ENCODE measurements at places on chromosomes 11 and 22.

GRCh38 chr11:12162652-12163051 is 52.3 kb downstream of the MICAL2 start:
- DNase-seq, result no peak

- DNase-seq, result no peak
Observed at GRCh38 chr22:36197065-36197440, 4.6 kb downstream of the APOL4 start.

- DNase-seq, result peak; percentile 12
Observed at GRCh38 chr11:66595245-66595904, 2.4 kb downstream of the CCS start.

GRCh38 chr11:62439785-62440602 is 21.2 kb downstream of the SCGB1A1 start:
- no peak for DNase-seq

DNA sequence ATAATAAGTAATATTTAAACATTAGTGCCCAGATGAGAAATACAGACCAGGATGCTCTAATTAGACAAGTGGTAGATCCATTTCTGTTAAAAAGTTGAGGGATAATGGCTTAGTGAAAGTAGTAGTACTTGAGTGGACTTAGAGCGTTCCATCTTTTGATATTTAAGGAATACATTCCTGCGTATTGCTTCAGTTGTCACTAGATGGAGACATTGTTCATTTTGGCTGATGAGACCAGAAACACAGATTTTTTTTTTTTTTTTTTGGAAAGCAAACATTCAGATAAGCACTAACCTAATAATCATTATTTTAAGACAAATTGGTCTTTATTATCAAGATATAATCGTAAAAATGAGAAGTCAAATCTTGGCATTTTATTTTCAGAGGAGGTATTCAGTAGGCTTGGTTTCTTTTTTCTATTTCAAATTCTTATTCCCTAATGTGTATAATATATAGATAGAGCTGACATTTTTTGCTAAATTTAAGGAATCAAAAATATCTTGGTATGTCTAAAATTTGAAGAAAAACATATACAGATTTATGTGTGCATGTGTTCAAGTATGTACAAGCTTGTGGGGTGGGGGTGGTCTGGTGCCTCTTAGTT is 92.9 kb downstream of the DYNC2H1 start:
- DNase-seq, result no peak

DNA sequence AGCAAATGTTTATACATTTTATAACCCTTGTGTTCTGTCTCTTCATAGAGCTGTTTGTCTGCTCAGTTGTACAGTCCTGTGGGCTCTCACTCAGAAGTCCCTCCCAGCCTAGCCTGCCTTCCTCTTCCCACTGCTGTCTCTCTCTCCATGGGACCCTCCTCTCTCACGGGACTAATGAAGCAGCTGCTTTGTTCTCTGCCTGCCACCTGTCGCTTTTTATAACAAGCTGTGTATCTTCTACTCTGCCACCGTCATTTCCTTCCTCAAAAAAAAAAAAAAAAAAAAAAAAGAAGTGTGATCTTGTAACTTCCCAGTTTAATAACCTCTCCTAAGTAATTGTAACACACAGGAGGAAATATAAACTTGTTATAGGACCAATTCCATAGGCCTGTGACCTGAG is 92.2 kb upstream of the ALKBH3 start:
- DNase-seq, result no peak

- peak; percentile 39 for DNase-seq
Observed at GRCh38 chr11:130601141-130601540, 152.7 kb downstream of the ADAMTS15 start.

- DNase-seq, result no peak
Observed at GRCh38 chr11:81979448-81979847, 754.2 kb downstream of the FAM181B start.

DNA sequence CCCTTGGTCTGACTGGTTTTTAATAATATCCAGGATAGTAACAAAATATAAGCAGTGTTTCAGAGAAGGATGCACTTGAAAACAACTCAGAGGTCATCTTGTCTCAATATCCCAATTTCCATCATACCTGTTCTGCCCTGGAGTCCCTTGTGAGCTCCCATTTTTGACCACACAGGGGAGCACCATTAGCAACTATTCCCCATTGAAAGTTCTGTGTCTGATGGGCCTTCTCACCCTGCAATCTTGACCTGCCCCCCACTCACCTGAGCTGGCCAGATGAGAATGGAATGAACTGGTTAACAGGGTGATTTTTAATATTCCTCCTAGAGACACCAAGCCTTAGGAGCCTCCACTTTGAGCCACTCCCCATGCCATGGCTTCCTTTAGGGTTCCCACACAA is 3.8 kb upstream of the CAPN5 start:
- no peak for DNase-seq

GRCh38 chr22:27241430-27242321 is 559.9 kb downstream of the MN1 start:
- DNase-seq, result peak; percentile 47

GRCh38 chr11:69537855-69538640 is 56.6 kb downstream of the LINC01488 start:
- no peak for DNase-seq

DNA sequence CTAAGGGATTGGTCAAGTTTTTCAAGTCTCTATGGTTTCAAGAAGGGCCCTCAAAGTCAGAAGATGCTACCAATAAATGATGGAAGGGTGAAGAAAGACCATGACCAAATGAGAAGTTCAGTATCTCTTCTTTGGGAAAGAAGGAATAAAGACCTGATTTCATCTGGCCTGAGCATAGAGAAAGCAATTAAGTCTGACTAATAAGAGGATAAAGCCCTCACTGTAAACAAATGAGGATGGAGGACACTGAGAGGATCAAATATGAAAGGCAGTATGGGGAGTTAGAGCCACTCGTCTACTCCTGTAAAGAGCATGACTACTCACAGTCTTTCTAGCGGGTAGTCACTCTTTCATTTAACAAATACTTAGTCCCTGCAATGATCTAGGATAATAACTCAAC is 44.6 kb downstream of the FAM168A start:
- DNase-seq, result no peak

DNA sequence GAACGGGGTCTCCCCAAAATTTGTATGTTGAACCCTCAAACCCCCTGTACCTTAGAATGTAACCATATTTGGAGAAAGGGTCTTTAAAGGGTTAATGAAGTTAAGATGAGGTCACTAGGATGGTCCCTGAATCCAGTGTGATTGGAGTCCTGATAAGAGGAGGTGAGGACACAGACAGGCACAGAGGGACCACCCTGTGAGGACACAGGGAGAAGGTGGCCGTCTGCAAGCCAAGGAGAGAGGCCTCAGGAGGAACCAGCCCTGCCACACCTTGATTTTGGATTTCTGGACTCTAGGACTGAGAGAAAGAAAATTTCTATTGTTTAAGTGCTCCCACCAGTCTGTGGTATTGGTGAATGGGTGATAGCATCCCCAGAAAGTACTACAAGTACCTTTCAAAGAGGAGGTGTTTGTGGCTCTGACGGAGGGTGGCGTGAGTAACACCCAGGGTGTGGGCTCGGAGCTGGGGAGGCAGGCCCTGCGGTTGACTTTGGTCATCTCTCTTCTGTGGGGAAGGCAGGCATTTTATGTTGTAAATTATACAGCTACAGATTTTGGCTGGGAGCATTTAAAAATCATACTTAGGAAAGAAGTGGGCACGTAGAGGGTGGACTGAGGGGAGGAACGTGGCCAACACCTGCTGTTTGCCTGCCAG is 13.8 kb downstream of the MRGPRF start:
- DNase-seq, result no peak

- DNase-seq, result no peak
Observed at GRCh38 chr22:39205344-39206021, 39.3 kb downstream of the PDGFB start.

GRCh38 chr11:100625041-100625440 is 62.0 kb upstream of the ARHGAP42 start:
- DNase-seq, result no peak

DNA sequence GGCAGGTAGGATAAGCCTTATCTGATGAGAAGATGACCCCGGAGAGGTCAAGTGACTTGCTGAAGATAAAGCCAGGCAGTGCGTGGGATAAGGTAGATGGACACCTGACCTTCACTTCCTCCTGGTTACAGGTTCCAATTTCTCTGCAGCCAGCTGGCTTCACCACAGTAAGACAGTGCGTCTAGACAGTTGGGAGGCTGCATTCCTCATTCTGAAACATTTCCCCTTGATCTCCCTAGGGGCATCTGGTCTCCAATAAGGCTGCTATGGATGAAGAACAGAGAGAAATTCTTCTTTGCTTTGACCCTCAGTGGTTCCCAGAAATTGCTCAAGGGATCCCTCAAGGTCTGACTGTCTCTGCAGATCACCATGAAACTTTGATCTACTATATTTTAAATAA is 211.3 kb downstream of the MYO18B start:
- DNase-seq, result no peak

DNA sequence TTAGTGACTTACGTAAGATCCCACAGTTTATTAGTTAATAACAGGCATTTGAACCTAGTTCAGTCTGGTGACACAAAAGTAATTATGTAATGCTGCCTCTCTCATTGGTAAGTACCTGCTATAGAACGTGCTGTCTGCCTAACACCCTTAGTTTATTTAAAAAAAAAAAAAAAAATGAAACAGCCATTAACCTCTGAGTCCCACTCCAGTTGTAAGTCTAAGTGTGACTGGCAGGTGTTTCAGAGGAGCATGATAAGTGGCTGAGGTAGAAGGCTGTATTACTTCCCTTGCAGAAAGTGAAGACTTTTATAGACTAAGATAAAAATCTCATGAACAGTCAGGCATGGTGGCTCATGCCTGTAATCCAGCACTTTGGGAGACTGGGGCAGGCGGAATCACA is 140.5 kb downstream of the TRIM44 start:
- DNase-seq, result no peak

DNA sequence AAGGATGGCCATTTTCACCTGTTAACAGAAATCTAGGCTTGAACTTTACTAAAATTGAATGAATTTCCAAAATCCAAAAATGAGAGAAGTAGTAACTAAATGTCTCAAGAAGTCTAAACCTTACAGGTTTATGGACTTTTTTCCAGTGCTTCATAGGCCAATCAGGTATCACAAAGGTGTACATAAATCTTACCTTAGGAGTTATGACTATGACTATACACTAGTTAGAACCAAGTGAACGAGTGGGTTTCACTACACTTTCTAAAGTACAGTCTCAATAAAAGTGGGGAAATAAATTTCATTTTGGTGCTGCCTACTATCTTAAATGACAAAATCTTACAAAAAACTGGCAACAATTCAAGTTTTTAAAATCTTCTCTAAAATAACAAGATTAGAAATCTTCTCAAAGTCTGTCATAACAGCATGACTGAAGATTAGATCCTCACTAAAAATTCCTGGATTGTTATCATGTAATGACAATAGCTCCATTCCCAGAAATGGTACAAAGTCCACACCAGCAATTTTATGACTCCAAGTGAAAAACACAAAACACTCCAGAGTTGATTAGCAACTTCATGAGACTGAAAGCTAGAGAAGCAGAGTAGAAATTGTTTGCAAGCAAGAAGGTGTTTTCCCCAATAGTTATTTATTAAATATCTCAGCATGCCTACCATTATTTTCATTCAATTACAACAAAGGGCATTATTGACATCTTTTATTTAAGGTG is 20.9 kb downstream of the SOX6 start:
- no peak for DNase-seq

- no peak for DNase-seq
Observed at GRCh38 chr11:134229126-134229790, 4.8 kb downstream of the VPS26B start.

GRCh38 chr11:120343429-120343828 is 7.2 kb downstream of the ARHGEF12 start:
- DNase-seq, result no peak

GRCh38 chr22:29872144-29872893 is 10.7 kb upstream of the MTMR3 start:
- DNase-seq, result no peak

GRCh38 chr11:33687733-33688479 is 12.7 kb downstream of the C11orf91 start:
- DNase-seq, result peak; percentile 39

DNA sequence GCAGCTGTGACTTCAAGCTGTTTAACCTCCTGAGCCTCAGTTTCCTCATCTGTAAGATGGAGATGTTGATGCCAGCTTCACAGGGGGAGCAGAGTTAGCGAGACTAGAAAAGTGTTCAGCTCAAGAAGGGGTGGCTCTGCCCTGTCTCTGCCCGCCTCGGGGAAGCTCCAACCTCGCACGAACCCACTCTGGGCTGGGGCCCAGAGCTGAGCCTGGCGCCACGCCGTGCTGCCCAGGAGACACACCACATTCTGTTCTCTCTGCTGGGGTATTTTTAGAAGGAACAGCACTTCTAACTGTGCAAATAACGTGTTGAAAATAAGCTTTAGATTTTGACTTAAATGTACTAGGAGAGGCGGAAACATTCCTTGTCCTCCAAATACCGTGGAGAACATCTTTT is 74.1 kb downstream of the PHF21B start:
- peak; percentile 36 for DNase-seq
